Stimulated activated CD4-positive, alpha-beta T cell treated with anti-CD3 and anti-CD28 coated beads, TNF-alpha, amount 100 ng/mL, for 4 hours (primary cell): ENCODE measurements at places on chromosomes 11 and 22.

GRCh38 chr11:97893612-97894011, 1127.1 kb upstream of the CNTN5 start:
- no peak for DNase-seq

- no peak for DNase-seq
These were observed 58.8 kb downstream of the SPECC1L start for GRCh38 chr22:24329453-24329852.

DNA sequence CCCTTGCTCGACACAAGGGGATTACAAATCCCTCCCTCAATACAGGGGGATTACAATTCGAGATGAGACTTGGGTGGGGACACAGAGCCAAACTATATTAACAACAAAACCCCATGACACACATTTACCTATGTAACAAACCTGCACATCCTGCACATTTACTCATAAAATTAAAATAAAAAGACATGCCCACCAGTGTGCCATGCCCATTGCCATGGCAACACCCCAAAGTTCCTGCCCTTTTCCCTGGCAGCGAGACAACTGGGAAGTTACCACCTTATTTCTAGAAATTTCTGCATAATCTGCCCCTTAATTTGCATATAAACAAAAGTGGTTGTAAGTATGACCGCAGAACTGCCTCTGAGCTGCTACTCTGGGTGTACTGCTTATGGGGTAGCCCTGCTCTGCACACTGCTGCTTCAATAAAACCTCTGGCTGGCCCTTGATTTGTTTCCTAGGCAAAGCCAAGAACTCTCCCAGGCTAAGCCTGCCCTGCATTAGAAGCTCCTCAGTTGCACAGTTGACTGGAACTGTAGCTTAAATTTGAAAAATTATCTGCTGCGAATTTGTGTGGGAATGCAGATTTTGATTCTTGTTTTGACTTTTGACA, 8.6 kb upstream of the INCENP start:
- DNase-seq: no peak

- no peak for DNase-seq
These were observed 33.5 kb downstream of the SCUBE2 start for GRCh38 chr11:9057888-9058287.

DNA sequence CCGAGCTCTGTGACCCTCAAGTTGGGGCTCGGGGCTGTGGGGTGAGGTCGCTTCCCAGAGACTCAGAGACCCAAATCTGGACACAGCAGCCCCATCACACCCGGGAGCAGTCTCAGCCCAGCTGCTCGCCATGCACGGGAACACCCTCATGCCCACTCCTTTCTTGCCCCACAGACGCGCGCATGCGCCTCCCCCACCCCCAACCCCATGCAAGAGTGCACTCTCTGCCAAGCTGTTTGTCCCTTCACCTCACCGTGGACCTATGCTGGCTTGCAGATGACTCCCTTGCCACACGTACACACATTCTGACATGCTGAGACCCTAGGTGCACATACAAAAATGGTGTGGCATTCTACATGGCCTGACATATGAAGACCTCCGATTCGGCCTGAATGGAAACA, 478 bp upstream of the CD248 start:
- DNase-seq: no peak

DNA sequence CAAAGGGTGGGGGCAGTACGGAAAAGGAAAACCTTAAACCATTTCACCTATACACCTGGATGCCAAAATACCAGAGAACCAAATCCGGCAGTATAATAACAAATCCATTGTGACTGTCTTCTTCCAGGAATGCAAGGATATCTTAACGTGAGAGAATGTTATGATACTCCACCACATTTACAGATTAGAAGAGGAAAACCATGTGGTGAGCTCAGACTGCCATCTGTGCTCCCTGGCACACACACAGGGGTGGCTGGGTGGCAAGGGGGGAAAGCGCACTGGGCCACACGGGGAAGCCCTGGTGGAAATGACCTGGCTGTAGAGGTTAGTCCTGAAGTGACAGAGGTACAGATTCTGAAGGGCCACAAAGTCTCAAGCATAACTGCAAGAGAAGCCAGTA, 9.9 kb downstream of the EIF1AD start:
- no peak for DNase-seq

- no peak for DNase-seq
These were observed 6.7 kb upstream of the CYTH4 start for GRCh38 chr22:37275622-37276021.

DNA sequence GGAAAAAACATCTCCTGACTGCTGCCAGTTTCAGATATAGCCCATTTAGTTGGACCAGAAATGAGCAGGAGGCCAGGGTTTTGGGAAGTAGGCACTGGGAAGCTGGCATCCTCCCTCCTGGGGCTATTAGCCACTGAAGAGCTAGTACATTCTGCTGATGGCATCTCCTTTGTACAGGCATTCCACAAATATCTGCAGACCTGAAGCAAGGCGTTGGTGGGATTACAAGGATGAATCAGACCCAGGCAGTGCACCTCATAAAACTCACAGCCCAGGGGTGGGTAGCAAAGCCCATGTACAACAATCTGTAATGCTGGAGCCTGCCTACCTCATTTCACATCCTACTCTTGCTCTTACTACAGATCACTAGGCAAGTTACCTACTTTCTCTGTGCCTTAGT, 27.5 kb upstream of the POU2AF1 start:
- DNase-seq: no peak

GRCh38 chr11:31214372-31214771, 155.2 kb downstream of the DCDC1 start:
- no peak for DNase-seq

- no peak for DNase-seq
These were observed 7.4 kb upstream of the RCE1 start for GRCh38 chr11:66835768-66836405.

DNA sequence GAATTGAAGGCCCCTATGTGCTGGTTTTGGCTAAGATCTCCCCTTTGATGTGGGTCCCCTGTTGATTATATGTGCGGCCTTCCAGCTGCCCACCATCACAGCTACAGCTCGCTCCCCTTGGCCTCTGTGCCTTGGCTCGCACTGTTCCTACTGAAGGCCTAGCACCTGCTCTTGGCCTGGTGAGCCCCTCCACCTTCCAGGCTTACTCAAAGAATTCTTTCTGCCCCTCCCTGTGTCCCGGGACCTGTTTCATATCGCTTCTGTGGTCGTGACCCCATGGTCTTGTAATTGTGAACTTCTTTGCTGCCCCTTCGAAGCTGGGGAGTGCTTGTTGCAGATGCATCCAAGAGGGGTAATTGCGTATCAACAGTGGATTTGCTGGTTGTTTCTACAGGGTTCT, 12.5 kb downstream of the PEX26 start:
- DNase-seq: no peak

DNA sequence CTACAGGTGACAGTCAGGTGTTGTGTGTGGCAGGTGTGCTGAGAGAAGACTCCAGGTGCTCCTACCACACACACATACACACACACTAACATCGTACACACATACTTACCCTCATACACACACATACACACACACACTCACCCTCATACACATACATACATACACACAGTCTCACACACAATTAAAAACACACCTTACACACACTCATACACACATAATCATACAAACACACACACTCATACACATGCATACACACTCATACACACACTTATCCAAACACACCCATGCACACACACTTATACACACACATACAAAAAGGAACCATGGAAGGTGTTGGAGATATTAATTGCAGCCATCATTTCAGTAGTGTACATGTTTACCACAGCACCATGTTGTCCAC, 4.6 kb downstream of the KRTAP5-3 start:
- DNase-seq: no peak

DNA sequence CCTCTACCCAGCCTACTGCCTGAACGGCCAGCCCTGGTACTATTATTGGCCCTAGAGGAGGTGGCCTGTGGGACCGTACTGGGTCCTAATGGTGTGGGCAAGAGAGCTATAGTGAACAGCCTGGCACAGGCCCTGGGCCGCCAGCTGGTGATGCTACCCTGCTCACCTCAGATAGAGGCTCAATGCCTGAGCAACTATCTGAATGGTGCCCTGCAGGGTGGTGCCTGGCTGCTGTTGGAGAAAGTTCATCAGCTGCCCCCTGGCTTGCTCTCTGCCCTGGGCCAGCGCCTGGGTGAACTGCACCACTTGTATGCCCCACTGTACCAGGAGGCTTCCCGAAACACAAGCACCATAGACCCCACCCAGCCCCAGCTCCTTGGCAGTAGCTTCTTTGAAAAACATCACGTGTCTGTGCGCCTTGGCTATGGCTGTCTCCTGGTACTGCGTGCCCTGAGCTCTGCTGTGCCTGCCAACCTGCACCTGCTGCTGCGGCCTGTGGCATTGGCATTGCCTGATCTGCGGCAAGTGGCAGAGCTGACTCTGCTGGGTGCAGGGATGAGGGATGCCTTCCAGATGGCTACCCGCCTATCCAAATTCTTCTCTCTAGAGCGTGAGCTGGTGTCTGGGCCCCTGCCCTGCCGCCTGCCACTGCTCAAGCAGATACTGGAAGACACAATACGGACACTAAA, 49.0 kb downstream of the DNHD1 start:
- DNase-seq: no peak

DNA sequence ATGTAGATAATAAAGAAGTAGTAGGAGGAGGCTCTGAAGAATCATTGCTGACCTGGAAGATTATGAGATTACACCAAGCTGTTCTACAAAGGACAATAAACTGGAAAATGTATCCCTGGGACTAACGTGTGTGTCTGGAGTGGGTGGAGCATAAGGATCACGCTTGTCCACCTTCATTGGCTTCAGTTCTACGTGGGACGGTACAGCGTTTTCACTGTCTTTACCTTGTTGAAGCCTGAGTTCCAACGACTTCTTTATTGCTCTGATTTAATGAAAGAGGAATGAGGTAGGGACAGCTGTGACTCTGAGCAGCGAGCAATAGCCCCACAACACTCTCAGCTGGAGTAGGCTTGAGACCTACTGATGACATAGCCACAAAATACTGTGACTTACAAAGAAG, 87.0 kb downstream of the ARHGAP42 start:
- DNase-seq: no peak

DNA sequence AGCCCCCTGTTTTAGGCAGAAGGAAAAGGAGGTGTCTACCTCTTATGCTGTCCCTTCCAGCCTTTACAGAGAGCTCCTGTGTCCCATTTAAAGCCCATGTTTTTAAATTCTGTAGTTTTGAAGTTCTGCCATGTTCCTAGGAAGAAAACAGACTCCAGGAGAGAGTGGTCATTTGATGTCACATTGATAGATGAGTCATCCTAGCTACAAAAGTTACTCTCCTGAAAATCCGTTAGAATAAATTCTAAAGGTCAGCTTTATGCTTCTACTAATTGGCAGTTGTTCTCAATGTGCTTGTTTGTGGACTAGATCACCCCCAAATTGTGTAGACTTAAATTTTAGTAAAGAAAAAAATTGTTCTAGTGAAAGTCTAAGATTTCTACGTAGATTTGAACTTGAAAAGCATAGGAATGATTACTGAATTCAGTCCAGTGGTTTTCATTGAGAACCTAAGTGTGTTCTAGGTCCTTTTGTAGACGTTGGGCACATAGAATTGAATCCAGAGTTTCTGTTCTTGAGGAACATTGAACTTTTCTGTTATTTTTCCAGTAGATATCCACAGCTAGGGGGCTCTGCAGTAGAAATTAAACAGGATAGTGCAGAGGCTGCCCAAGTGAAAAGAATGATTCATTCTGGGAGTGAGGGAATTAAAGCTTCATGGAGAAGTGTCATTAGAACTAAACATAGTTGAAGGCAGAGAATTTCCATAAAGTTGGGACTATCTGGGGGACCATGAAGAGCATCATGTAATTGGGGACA, 140.6 kb upstream of the RASSF10 start:
- no peak for DNase-seq

- no peak for DNase-seq
These were observed 14.4 kb downstream of the DCDC1 start for GRCh38 chr11:31355131-31355530.

DNA sequence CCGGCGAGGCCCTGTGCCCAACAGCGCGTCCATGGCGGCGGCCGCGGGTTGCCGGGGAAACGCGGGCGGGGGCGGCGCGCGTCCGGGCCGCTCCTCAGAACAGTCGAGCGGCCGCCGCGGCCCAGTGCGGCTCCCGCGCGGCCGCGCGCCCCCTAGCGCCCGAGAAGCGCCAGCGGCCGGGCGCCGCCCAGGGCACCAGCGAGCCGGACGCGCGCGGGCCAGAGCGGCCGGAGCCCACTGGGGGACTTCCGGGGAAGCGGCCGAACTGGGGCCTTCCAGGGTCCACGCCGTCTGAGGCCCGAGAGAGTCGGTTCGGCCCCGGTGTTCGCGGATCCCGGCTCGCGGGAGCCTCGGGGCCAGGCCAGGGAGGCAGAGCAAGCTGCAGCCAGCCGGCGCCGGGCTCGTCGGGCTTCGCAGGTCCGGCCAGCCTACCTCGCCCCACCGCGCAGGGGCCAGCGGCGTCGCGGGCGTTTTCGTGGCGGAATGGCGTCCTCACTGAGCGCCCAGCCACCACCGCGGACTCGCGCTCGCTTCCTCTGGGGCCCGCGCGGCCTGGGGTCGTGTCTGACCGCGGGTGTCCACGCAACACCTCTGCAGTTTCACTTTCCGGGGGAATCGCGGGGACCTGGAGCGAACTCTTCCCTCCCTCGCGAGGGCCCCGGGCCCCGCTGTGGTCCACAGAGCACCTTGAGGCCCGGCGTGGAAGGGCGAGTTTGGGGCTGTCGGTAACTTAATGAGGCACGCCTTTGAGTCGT, at the start of gene DENND6B:
TSS of gene DENND6B (minus strand) at position 57 of the 755 bp plus-strand sequence. CDS start at position 33, 24 bp downstream.
- DNase-seq: peak; percentile 43

- DNase-seq: no peak
These were observed 11.0 kb upstream of the CWF19L2 start for GRCh38 chr11:107468596-107468995.

DNA sequence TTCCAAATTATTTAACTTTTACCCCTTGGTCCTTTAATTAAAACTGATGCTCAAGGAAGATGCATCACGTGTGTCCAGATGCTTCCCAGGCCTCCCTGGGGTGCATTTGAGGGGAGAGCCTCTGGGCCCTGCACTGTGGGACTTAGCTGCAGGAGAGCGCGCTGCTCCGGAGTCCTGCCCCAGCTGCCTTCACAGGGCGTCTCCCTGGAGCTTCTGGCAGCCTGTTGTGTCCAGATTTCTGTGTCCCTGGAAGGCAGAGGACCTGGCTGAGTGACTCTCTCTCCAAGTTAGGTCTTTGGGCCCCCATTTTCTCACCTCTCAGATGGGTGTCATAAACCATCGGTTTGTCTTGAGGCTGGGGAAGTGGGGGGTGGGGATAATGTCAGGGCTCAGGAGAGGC, 3.0 kb downstream of the ARHGAP8 start:
- no peak for DNase-seq

DNA sequence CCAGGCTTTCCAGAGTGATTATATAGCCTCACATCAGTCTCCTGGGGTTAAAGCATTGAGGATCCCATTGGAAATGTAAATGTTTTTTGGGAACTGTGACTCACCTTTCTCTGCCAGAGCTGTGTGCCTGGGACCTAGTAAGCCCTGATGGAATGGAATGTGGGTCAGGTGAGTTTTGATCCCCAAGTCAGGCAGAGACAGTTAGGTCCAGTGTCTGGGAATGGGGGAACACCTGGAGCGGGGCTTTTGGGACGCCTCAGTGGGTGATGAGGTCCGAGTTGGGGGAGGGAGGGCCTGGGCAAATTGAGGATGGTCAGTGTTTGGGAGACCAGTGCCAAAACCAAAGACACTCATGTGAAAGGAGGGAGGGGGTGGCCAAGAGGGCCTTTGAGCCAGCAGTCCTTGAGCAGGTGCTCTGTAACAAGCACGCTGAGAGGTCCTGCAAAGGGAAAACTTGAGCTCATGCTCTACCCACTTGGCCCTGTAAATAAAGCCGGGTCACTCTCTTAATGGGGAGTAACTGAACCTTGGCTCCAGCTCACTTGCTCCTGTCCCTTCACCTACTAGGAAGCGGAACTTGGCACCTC, 104.7 kb downstream of the NAV2 start:
- DNase-seq: no peak

- DNase-seq: no peak
These were observed 646.0 kb downstream of the OPCML start for GRCh38 chr11:132886335-132886734.
